ENCODE measurements at places on chromosomes 7 and 10.
A peak's percentile ranks its signal among the peaks of the same experiment; 100 is the strongest.

DNA sequence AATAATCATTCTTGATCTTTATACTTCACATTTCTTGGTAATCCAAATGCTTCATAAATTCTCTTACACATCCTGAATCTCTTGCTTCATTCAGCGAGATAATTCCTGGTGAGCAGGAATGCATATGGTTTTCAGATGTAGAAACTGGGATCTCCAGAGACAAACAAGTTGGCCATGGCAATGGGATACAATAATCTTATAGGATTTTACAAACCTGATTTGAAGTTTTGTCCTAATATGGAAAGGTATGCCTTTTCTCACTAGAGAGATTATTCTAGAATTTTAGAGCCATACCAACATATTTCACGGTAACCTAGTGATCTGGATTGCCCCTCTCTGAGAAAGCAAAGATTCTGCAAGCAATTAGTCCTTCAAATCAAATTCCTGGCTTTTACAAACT is 13.1 kb upstream of the TRDMT1 start:
- no peak for DNase-seq

DNA sequence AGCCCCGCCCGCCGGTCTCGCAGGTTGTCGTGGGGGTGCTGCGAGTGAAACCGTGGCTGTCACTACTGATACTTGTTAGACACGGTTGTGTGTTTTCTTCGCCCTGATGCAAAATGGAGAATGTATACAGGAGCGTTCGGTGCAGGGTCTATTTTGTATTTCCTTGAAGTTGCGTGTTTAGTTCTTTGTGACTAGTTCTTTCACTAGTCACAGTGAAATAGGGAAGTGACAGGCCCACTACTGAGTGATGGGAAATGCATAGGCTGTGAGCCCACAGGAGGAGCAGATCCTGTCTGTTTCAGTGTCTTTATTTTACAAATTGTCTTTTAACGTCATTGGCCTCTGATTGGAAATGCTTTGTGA is 675 bp downstream of the ABRAXAS2 start:
- DNase-seq: peak; percentile 4

- DNase-seq: no peak
These were observed 65.8 kb downstream of the APBB1IP start for GRCh38 chr10:26503911-26504310.

- DNase-seq: no peak
These were observed 58.7 kb downstream of the CABCOCO1 start for GRCh38 chr10:61721431-61721830.

GRCh38 chr10:49448924-49449323 is 53.0 kb upstream of the DRGX start:
- no peak for DNase-seq

DNA sequence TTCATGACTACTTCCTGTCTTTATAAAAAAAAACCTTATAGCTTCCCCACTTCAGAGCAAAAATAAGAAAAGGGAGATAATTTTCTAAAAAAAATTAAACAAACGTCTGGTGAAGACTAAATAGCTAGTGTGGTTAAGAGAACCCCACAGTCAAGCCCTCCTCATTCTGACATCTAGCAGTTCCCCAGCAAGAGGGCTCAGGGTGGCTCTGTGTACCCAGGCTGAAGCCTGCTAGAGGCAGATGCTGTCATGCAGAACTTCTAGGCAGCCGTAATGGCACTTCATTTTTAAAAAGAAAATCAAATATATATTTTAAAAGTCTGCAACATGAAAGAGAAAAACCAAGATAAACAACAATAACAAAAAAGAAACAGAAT is 223.1 kb upstream of the KLF14 start:
- DNase-seq: no peak

DNA sequence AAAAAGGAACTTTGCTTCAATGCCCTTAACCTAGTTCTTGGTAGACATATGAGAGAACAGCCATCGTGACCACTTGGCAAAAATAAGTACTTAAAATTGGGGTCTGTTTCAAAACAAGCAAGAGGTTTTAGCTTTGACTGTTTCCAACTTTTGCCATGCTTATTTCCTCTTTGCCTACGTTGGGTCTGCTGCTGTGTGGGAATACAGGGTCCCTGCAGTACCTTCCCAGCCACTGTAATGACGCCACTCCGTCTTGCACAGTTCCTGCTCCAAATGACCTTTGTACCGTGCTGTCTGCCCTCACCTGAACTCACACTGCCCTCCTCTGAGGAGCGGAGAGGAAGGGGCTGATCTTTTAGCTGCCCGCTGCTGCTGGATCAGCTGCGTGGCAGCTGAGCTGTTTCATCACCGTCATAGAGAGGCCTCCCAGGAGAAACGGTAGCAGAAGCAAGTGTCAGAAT is 133.1 kb downstream of the MAPK8 start:
- no peak for DNase-seq

GRCh38 chr7:87874066-87874465 is 2.1 kb downstream of the SLC25A40 start:
- no peak for DNase-seq

DNA sequence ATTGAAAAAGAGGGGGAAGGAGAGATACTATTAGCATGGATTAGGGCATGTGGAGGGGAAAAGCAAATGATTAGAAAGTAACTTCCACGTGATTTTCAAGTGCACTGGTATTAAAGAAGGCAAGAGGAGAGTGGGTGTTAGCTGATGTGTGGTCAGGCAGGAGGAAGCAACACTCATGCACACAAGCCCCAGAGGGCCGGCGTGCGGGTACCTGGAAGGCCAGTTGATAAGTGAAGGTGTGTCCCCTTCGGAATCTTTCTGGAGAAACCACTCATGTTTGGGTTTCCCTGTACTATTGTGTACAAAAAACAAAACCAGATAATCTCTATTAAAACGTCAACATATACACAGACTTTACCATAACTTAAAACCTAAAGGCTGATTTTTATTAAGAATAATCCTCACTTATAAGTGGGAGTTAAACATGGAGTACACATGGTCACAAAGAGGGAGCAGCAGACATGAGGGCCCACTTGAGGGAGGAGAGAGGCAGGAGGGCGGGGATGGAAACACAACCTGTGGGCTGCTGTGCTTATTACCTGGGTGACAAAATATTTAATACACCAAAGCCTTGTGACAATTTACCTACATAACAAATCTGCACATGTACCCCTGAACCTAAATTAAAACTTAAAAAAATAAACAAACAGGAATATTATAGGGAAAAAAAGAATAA is 98.9 kb downstream of the SVIL start:
- DNase-seq: no peak

GRCh38 chr7:126026421-126027088 is 1096.9 kb upstream of the POT1 start:
- no peak for DNase-seq

DNA sequence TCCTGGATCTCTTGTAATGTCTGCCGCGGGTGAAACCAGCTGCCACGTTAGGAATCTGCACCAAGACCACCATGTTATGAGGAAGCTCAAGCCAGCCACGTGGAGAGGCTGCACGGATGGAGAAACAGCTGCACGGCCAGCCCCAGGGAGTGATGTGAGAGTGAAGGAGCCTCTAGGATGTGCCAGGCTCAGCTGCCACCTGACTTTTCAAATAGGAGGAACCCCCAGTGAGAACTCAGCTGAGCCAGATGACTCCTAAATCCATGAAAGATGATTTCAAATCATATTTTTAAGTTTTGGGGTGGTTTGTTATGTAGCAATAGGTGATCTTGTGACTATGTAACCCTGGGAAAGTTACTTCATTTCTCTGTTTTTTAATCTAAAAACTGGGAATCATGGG is 71.7 kb downstream of the PRKAG2 start:
- DNase-seq: no peak

DNA sequence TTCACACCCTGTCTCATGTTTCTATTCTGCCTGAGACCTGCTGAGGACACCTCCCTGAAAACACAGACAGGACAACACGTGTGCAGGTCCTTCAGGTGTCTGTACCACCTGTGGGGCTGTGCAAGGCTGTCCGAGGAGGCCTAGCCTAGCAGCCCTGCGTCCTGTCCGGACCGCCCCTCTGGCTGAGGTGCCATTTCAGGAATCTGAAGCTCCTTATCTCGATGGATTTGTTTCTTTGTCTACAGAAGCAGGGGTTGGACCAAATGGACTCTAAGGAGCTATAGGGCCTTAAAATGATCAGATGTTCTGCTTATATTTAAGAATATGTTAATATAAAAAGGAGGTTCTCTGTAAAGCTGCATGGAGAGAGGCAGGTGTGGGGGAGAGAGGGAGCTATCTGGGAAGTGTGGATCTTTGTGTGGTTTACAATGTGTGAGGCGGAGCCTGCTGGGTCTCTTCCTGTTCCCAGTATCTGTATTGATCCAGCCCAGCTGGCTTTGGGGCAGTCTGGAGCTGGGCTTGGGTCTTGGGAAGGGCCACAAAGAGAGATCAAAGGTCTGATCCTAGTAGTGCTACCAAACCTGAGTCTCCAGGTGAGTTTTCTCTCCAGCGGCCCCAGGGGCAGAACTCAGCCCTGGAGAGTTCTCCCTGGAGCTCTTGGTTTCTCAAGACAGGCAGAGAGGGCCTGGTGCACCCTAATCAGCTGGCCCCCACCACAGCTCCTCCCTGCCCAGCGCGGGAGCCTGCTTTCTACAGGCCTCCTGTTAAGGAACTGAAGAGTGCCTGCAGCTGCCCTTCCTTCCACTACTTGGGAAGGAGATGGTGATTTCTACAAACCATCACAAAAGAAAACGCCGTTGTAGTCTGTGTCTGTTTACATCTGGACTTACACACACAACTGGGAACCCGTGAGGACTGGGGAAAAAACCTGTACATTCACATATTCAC is 3.4 kb upstream of the MNX1 start:
- no peak for DNase-seq

- no peak for DNase-seq
These were observed 24.6 kb downstream of the NT5C2 start for GRCh38 chr10:103168438-103168837.

- DNase-seq: no peak
These were observed 92.6 kb downstream of the SPAG6 start for GRCh38 chr10:22437620-22438588.

- no peak for DNase-seq
These were observed 6.8 kb downstream of the AEBP1 start for GRCh38 chr7:44110719-44111635.

DNA sequence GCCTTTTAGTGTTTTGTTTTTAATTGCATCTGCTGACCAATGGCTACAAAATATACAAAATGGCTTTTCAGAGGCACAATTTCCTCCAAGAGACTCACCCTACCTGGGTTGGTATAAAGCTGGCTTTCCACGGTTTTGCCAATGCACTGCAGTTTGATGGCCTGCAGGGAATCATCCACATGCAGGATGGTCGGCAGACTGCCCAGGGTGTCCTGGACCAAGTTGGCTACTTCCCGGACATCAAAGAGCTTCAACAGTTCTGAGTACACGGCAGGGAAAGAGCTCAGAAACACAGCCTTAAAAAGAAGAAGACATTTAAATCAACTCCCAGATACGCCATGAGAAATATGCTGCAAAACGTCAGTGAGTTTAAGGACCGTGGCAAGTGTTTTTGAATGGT is 301.0 kb upstream of the IMMP2L start:
- DNase-seq: no peak

GRCh38 chr7:82081644-82082224 is 311.9 kb upstream of the HGF start:
- DNase-seq: no peak

GRCh38 chr7:96973986-96974385 is 31.4 kb upstream of the DLX6 start:
- no peak for DNase-seq

All from stimulated activated CD4-positive, alpha-beta T cell treated with anti-CD3 and anti-CD28 coated beads, Interleukin-15, amount 100 ng/mL, for 48 hours (primary cell).